ENCODE measurements at places on chromosomes 7 and 10.

GRCh38 chr7:43004082-43004481, 71.9 kb downstream of the MRPL32 start:
- no peak for DNase-seq

DNA sequence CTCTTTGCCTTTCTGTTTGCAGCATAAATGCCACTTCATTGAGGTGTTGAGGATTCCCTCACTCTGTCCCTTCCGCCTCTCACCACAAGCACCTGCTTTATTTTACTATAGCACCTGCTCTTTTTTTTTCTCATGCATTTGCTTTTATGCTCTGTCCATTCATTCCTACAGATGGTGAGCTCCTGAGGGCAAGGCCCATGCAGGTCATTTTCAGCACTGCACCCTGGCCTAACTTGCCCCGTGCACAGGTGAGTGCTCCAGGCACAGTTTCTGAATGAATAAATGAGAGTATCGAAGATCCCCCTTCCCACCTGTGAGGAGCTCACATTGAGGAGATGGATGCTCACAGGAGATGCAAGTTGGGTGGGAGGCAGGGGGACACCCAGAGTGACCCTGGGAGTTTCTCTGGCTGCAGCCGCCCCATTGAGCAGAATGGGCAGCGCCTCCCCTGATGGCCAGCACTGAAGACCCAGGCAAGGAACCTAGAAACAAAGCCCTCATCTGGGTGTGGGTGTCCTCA, 1.2 kb upstream of the AKR1E2 start:
- no peak for DNase-seq

DNA sequence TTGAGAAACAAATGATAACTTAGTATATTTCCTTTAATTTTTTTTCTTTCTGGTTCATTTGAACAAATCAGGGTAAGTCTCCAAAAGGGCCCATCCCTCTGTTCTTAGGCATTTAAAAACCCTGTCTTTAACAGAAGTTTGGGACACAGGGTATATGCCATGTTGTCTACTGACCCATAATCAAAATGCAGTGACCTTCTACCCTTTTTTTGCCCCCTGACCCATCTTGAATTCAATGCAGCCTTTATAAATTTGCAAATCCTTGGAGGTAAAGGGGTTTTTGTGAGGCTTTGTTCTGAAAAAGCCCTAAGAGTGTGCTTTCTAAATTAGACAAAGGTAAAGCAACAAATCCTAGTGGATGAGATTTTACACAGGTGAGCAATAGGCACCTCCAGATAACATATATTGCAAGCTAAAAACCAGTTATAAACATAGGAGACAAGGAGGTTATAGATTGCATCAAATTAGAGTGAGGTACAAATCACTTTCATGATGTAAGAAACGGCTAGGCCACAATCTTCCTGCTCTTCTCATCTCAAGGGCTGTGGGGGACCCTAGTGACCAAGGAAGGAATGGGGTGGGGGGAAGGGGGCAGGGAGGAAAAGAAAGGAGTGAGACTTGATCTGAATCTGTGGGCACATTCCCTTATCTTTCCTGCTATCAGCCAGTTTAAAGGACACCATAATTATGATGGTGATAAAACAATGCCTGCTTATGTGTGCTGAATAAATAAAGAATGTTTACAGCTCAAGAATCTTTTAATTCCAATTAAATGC, 2.7 kb downstream of the SKIDA1 start:
- DNase-seq, result no peak

- DNase-seq, result no peak
Observed at GRCh38 chr7:91852263-91852741, 28.2 kb downstream of the MTERF1 start.

GRCh38 chr10:126117196-126117595, 220.8 kb downstream of the FANK1 start:
- DNase-seq, result no peak

- DNase-seq, result no peak
Observed at GRCh38 chr7:151732834-151733592, 143.9 kb downstream of the PRKAG2 start.

Data from stimulated activated CD4-positive, alpha-beta T cell treated with anti-CD3 and anti-CD28 coated beads, Interleukin-12 subunit alpha, Interleukin-12 subunit beta, amount 100 ng/mL, for 4 hours (primary cell).